SJCRH30 (cell line): ENCODE measurements at places on chromosomes 7 and 10. TPM values are rescaled to one million over a fixed set of nuclear protein-coding genes. Genes with fewer than 3 reads are reported as not detected.

The IKZF1 gene
- not detected in 2 replicates for total RNA-seq

The TMEM26 gene
- not detected in 2 replicates for total RNA-seq

The PDZD7 gene
- total RNA-seq, result 0.25 and 0.89 TPM in 2 replicates

The CYP2C19 gene
- not detected in 2 replicates for total RNA-seq

The TM9SF3 gene
- total RNA-seq, result 53.5 and 71.0 TPM in 2 replicates

The CLDN4 gene
- 0.06 and 0.08 TPM in 2 replicates for total RNA-seq

The PPP1R3A gene
- 0.02 TPM in 1 of 2 replicates, not detected in the other for total RNA-seq

The VIPR2 gene
- total RNA-seq, result 9.6 and 10.2 TPM in 2 replicates

The SP8 gene
- 2.5 and 2.8 TPM in 2 replicates for total RNA-seq

The SHTN1 gene
- total RNA-seq, result 7.1 and 8.8 TPM in 2 replicates

The SEMA3D gene
- total RNA-seq, result 4.7 and 5.5 TPM in 2 replicates

The OR9A2 gene
- not detected in 2 replicates for total RNA-seq

The MEPCE gene
- 48.2 and 50.6 TPM in 2 replicates for total RNA-seq

The PNLIPRP3 gene
- 0.10 TPM in 1 of 2 replicates, not detected in the other for total RNA-seq

The TUBB8 gene
- not detected in 2 replicates for total RNA-seq

The TSPAN13 gene
- 2.1 and 2.2 TPM in 2 replicates for total RNA-seq

The OR2A12 gene
- total RNA-seq, result not detected in 2 replicates

The DKK1 gene
- total RNA-seq, result 0.38 and 0.56 TPM in 2 replicates

The SHOC2 gene
- 27.1 and 29.0 TPM in 2 replicates for total RNA-seq

The IFIT3 gene
- total RNA-seq, result 0.73 and 0.76 TPM in 2 replicates

The TMEM236 gene
- not detected in 2 replicates for total RNA-seq

The AKR1E2 gene
- total RNA-seq, result not detected in 2 replicates

The KCND2 gene
- total RNA-seq, result not detected in 2 replicates

The FAM20C gene
- total RNA-seq, result 6.1 and 7.0 TPM in 2 replicates

The TFR2 gene
- total RNA-seq, result not detected in 2 replicates

The C10orf71 gene
- total RNA-seq, result 4.5 and 6.6 TPM in 2 replicates

The SAMD9 gene
- total RNA-seq, result 4.9 and 6.0 TPM in 2 replicates

The GPR146 gene
- total RNA-seq, result 0.93 and 2.1 TPM in 2 replicates

The EPO gene
- total RNA-seq, result not detected in 2 replicates

The AKR1C1 gene
- total RNA-seq, result 2.7 and 3.6 TPM in 2 replicates

The PCLO gene
- 4.2 and 5.7 TPM in 2 replicates for total RNA-seq

The PIK3CG gene
- not detected in 2 replicates for total RNA-seq

The NIPSNAP2 gene
- 59.1 and 63.7 TPM in 2 replicates for total RNA-seq
